ENCODE measurements at places on chromosomes 1 and 21. TPM values are rescaled to one million over a fixed set of nuclear protein-coding genes. Genes with fewer than 3 reads are reported as not detected.

- DNase-seq: no peak
These were observed 732.4 kb downstream of the MATN1 start for GRCh38 chr1:29991025-29991424.

GRCh38 chr21:32539378-32539777, 45.9 kb downstream of the TCP10L start:
- no peak for DNase-seq

DNA sequence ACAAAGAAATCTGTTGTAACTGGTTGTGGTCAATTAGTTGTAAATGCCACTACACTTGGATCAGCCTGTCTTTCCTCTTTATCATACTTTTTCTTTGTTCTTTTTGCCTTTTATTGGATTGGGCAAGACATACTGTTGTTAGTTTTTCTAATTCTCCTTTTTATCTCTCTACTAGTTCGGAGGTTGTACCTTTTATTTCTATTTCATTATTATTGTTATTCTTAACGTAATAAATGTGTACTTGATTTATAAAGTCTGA, 59.2 kb downstream of the IVNS1ABP start:
- no peak for DNase-seq

DNA sequence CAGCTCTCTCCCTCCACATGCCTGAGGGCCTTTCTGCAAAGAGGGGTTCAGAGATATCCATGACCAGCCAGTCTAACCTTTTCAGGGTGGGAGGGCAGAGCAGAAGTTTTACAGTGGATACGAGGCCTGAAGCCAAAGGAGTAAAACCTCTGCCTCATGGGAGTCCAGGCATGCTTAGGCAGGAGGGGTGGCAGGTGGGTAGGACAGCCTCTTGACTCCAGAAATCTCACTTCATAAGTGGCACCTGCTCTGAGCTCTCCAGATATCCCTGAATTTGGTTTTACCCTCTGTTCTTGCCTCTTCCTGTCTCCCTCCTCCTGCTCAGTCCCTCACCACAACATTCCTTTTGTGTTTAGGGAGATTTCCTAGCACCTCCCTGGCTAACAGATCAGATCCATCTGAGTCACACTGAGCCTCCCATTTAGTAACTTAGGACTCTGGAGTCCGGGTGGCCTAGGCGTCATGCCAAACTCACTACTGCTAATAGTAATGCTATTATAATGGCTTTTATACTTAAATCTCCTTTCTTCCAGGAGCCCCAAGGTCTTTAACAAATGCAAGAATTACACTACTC, 201.0 kb downstream of the HS2ST1 start:
- DNase-seq: no peak

DNA sequence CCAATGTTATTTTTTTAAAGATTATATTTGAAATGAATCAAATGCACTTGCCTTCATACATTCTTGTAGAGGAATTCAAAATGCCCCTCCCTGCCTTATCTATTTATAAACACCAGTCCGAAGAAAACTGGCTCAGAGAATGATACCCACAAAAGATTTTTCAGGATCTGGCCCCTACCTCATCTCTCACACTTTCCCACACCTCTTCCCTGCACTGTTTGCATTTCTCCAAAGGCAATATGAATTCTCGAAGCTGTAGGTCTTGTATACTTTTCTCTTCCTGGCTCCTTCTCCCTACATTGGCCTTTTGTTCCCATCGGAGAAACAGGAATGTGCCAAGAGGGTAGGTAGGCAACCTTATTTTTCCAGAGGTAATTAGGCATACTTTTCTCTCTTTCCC, 12.0 kb upstream of the CCDC190 start:
- DNase-seq: no peak

- no peak for DNase-seq
These were observed 12.3 kb downstream of the BARHL2 start for GRCh38 chr1:90704817-90705216.

GRCh38 chr1:66681686-66682085, 70.6 kb upstream of the DYNLT5 start:
- DNase-seq: no peak

DNA sequence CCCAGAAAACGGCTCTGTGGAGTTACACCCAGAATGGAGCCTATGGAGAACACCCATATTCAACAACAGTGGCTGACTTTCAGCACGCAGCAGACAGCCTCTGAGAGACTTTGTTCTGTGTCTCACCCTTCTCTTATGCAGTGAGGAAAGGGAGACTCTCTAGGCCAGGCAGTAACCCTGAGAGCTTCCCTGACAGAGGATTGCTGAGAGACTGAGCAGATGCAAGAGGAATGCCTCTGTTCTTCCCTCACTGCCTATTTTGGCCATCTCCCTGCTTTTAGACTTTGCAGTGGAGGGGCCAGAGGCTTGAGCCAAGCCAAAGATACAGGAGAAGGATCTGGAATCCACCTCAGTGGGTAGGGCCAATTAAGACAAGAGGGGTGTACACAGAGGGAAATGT, 41.8 kb upstream of the SLC16A1 start:
- no peak for DNase-seq

GRCh38 chr1:87598429-87598828, 269.7 kb downstream of the LMO4 start:
- no peak for DNase-seq

- DNase-seq: peak; percentile 79
These were observed at the start of gene MAPKAPK2 for GRCh38 chr1:206684478-206685333. Gene MAPKAPK2, plus strand, starts transcription at chr1:206684905. Its CDS starts 325 bp downstream, at chr1:206685230.

The OR2T2 gene
- total RNA-seq: not detected

The CFAP141 gene
- not detected for total RNA-seq

The UBE4B gene
- 43.4 TPM for total RNA-seq

The CNKSR1 gene
- 22.3 TPM for total RNA-seq

The CYP4A22 gene
- 2.2 TPM for total RNA-seq

All from breast epithelium (tissue), 4 donors.